Cortex of kidney (tissue), 1 donor: ENCODE measurements at places on chromosomes 7 and 10.

- DNase-seq, result no peak
Observed at GRCh38 chr10:79352035-79352877, 5.0 kb downstream of the PPIF start.

GRCh38 chr10:47024399-47025252 is 113.4 kb downstream of the PTPN20 start:
- DNase-seq, result no peak

DNA sequence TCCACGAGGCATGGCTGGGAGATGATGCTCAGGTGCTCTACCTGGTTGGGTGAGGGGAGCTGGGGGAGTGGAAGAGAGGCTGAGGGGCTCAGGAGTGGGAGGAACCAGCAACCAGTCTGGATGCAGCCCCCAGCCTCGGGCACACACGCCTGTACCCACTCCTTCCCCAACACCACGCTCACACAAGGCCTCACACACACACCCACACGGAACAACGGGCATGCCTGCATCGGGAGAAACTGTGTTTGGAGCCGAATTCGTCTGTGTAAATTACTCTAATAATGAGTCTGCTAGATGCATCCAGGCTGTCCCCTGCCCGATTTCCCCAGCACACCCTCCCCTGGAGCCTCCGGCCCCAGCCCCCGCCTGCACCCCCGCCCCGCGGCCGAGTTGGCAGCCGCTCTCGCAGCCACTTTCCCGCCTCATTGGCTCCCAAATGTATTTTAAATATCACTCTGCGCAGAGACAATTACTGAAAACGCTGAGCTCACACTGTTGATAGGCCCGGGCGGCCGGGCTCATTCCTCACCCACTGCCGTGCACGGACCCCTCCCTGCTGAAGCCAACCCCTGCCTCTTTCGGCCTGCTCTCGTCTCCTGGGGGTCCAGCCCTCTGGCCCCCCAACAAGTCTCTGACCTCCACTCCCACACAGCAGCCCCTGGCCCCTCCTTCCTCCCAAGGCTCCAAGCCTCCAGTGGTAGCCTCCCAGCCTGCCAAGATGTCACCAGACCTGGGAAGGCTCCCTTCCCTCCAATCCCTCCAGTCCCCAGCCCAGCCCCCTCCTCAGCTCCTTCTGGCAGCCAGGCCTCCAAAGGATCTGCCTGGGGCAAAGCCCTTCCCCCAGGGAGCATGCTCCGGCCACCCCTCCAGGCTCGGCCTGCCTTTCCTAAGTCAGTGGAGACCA is 11.1 kb downstream of the H2BK1 start:
- DNase-seq, result no peak

- DNase-seq, result no peak
Observed at GRCh38 chr7:95056107-95056739, 148.8 kb downstream of the PPP1R9A start.

- DNase-seq, result no peak
Observed at GRCh38 chr7:91047636-91048035, 216.6 kb upstream of the FZD1 start.

DNA sequence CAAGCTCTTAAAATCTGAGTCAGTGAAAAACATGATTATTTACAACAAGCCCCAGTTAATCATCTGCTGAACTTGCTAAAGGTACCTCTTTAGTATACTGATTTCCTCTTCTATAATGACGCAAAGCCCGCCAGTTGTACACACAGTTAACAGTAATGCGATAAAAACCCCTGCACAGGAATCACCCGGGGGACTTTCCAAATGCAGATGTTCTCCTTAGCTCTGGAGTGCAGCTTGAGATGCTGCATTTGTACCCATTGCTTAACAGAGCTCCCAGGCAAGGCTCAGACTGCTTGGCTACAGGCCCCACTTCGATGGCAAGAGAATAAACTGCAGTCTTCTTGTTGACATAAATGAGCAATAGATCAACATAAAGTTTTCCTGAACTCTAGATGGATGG is 279.6 kb upstream of the HGF start:
- no peak for DNase-seq

DNA sequence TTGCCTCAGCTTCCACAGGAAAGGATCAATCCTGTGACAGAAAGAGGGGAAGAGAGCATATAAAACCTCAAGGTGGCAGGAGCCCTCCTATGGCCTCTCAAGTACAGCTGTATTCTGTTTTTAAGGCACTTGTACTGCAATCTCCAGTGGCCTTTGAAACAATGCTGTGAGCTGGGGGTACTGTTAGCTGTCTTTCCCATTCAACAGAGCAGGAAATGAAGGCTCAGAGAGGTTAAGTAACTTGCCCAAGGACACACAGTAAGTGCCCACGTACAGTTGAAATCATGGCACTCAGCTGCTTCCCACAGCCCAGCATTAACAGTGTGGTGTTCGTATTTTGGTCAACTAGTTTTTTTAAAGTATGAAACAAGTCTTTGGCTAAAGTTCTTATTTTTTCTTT is 34.0 kb downstream of the DUSP5 start:
- DNase-seq, result no peak

DNA sequence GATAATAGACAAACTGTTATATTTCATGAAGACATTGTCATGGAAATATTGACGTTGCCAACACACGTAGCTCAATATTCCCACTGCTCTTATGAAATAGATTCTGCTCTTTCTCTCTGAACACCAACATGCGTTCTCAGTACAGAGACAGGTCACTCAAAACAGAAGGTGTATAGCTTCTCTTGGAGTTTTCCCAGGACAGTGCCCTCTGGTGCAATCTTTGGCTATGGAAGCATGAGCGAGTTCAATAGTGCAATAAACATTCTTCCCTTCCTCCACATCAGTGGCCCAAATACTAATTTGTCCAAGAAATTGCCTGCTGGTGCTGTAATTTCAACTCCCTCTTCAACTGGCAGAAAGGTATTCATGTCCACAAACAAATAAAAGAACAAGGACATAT is 145.3 kb downstream of the MAGI2 start:
- no peak for DNase-seq

DNA sequence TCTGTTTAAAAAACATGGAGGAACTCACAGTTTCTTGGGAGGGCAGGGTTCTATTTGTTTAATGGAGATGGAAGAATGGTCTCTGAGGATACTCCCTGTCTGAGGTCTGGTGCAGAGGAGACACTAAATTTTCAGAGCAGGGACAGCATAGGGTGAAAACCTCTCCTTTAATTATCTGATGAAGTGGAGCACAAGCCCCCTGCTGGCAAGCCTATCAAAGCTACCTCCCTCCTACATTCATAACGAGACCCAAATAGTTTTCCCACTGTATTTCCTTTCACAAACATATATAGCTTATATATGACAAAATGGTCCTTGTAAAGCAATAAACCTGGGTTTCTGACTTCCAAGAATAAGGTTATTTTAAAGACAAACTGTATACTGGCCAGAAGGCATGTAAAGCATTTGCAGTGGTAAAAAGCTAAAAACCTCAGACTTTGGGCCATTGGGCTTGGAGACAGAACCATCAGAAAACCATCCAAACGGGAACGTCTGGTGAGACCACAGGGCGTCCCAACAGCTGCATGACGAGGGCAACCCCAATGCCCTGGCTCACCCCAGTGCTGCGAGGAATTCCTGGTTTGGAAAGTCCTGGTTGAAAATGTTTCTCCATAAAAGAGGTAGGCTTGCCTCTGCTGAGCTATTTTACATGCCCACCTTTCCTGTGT is 201.3 kb downstream of the FANK1 start:
- DNase-seq, result no peak

DNA sequence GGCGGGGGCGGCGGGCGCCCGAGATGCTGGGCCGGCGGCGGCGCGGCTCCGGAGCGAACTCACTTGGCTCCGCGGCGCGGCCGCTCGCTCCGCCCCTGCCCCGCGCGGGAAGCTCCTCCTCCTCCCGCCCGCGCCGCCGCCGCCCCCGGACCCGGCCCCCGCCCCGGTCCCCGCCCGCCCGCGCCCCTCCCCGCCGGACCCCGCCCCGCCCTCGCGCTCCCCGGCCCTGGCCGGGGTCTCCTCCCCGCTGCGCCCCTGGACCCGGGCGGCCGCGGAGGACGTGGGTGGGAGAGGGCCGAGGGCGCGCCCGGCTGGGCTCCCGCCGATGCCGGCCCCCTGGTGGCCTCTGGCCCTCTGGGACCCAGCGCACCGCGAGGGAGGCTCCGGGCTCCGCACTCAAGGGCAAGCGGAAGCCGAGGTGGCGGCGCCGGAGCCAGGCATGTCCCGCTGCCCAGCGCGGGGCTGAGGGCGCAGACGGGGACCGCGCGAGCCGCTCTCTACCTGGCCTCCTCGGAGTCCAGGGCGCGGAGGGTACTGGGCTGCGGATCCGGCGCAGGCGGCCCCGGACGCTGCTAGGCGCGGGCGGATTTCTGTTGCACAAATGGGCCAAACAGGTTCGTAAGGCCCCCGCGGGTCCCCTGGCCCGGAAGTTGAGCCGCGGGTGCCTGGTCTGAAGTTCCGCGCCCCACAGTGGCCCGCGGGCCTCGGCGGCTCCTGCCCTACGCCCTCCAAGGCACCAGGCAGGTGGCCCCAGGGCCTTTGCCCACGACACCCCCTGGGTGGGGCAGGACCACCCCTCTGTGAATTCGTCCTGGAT is at the start of gene TCERG1L:
TSS of gene TCERG1L (minus strand) at position 61 of the 817 bp plus-strand sequence. CDS start 86 bp downstream, outside the sequence.
- no peak for DNase-seq

GRCh38 chr10:112246-112645 is 23.0 kb upstream of the ZMYND11 start:
- DNase-seq, result no peak

- DNase-seq, result no peak
Observed at GRCh38 chr10:31687663-31688482, 240.8 kb downstream of the ARHGAP12 start.

- DNase-seq, result no peak
Observed at GRCh38 chr10:114962441-114962840, 24.4 kb downstream of the TRUB1 start.

DNA sequence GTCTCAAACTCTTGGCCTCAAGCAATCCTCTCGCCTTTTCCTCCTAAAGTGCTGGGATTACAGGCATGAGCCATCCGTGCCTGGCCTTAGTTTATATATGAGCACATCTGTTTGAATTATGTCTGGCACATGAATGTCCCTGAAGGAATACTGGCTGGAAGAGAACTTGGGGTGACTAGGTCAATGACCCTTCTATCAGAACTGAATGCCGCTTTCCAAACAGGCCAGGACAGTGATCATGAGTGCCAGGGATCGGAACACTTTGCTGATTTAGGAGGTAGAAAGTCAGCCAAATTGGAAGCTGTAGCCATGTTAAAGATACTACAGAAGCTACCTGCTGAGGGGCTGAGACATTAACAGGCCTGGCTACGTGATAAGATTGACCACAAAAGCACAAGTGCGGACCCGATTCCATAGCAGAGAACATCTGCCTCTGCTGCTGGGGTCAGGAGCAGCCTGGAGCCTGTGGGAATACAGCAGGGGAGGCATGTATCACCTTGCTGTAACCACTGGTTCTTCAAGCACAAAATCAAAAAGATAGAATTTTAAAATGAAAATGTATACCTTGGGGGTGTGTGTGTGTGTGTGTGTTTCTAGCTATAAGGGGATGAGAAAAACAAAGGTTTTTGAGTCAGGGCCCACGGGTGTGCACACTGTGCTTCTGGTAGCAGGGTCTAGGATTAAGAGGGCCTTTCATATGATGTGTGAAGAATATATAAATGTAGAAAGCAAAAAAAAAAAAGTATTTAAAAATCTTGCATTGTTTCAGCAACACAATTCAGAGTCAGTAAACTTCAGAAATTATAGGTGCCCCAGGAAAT is 293.7 kb downstream of the BBS9 start:
- no peak for DNase-seq

DNA sequence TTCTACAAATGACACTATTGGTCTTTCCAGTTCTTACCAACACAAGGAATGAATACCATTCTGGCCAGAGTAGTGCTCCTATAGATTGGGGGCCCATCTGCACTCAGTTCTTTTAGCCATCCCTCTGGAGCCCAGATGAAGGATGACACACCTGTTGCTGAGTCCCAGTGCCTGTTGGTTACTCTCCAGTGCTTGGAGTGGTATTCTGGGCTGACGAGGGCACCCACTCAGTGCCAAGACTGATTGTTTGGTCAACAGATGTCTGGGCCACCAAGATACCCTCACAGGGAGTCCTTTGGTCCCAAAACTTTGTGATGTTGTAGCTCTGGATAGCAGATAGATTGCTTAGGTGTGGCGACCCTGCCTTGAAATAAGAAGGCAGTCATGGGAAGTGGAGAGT is 23.7 kb upstream of the ITGA8 start:
- no peak for DNase-seq

GRCh38 chr7:47565640-47566250 is 16.2 kb downstream of the TNS3 start:
- DNase-seq, result no peak

DNA sequence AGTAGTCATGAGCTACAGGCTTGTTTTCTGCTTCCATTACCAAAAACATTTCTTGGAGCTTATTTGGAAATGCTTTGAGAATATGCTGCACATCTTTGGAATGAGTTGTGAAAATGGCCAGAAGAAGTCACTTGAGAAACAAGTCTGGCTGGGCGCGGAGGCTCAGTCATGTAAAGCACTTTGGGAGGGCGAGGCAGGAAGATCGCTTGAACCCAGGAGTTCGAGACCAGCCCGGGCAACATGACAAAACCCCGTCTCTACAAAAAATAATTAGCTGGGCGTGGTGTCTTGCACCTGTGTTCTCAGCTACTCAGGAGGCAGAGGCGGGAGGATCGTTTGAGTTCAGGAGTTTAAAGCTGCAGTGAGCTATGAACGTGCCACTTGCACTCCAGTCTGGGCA is 882 bp upstream of the CHCHD1 start:
- no peak for DNase-seq

DNA sequence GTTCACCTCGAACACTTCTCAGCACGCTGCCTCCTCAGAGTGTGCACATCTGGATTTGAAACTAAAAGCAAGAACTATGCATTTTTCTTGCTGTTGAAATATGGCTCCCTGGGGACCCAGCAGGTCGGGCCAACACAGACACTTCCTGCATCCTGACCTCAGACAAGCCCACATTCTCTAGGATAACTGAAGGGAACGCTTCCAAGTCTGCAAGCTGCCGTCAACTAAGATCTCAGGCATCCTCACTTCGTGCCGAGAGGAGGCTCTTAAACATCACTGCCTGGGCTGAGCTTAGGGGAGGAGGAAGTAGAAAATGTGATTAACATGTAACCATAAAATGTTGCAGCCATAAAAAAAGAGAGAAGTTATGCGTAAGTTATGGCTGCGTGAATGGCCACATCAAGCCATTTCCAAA is 65.5 kb downstream of the PYROXD2 start:
- DNase-seq, result no peak

DNA sequence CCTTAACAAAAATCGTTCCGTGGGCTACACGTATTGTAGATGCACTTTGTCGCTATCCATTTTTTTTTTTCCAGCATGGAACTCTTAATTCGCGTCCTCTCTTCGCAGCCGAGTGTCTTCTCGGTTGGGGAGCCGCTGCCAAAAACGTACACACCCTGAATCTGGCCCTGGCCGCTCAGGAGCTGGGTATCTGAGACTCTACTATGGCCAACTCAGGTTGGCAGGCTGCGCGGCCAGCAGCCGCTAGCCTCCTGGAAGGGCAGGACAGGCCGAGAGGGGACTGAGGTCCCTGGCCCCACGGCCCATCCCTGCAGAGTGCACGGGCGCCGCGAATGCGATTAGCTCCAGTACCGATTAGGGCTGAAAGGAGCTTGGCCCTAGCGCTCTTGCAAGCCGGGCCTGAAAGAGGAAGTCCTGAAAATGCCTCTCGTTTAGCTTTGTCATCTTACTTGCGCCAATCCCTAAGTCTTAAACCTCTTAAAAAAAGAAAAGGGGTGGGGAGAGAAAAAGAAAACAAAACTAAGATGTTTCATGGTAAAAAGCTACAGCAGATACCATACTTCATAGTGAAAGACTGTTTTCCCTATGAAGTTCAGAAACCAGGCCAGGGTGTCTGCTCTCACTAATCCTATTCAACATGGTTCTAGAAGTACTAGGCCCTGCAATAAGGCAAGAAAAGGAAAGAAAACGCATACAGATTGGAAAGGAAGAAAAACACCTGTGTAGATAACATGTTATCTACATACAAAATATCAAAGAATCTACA is 113.2 kb upstream of the RHEB start:
- no peak for DNase-seq
